ENCODE measurements at places on chromosomes 6 and 20.

DNA sequence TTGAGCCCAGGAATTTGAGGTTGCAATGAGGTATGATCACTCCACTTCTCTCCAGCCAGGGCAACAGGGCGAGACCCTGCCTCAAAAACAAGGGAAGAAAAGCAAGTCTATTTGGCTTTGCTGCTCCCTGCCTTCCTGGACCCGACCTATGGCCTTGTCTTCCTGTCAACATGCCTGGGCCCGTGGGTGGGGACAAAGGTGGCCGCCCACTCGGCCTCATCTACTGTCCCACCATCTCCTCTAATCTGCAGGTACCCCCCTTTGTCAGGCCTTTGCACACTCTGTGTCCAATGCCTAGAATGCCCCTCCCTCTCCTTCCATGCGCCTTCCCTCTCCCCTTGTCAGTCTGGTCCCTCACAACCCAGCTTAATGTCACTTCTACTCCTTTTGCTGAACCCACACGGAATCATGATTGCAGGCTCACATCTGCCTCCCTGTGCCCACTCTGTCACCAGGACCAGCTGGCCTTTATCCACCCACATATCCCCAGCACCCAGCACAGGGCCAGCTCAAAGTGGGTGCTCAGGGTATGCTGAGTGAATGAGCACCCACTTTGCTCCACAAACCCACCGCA, 40.3 kb downstream of the MDFI start:
- DNase-seq, result peak; percentile 13

- no peak for DNase-seq
These were observed 82.3 kb downstream of the GMPR start for GRCh38 chr6:16320533-16321340.

DNA sequence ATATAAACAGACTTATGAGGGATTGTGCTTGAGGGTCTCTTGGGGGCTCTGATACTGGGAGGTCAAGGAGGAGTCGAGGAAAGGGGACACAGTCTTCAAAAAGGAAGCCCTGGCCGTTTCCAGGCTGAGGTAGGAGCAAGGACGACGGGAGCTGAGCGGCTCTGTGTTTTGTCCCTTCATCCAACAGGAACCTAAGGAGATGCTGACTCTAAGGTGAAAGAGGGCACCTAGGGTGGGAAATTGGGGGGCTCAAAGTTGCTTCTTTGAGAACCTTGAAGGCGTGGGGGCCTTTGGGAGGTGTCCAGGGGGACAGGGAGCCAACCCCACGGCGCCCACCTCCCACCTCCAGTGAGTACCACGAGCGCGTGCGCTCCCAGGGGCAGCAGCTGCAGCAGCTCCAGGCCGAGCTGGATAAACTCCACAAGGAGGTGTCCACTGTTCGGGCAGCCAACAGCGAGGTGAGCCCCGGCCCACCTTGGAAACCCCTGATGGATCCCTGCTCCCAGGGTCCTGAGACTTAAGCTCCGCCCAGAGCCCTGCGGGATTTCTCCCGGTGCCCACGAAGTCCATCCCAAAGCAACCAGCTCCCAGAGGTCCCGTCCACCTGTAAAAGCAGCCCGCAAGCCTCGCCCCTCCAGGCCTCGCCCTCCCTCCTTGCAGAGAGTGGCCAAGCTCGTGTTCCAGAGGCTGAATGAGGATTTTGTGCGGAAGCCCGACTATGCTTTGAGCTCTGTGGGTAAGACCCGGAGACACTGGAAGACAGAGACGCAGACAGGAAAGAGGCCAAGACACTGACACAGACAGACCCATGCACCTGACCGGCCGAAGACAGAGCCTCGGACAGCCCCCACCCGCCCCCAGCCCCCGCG, 2.9 kb downstream of the SPAG4 start:
- no peak for DNase-seq

DNA sequence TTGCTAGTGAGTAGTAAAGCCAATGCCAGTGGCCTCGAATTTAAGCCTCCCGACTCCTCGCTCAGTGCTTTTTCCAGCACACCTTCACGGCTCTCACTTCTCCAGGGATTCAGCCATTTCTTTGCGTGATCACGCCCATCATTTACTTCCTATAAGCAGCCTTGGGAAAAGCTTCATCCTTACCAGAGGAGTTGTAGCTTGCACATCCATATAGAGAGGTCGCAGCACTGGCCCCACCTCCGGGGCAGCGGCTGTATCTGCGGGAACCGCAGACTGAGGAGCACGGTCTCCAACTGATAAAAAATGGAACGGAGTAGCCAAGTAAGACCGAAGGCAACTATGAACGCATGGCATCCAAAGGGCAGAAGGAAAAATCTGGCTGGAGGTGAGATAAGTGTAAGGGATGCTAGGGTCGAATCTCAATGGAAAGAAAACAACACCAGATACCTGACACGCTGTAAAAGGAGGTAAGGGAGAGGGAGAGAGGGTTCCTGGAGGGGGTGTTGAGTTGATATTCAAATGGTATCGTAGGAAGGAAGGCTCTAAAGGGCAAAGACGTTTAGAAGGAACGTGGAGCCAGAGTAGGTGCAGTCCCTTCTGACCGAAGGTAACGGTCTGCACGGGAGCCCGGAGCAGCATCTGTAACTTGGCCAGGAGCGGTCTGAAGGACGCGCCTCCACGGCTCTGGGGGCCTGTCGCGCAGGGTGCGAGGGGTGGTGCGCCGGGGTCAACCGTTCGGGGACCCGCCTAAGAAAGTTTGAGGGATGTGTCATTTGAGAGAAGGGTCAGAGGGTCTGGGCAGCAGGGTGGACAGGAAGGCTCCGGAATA, 640 bp downstream of the NFS1 start:
- DNase-seq, result no peak

DNA sequence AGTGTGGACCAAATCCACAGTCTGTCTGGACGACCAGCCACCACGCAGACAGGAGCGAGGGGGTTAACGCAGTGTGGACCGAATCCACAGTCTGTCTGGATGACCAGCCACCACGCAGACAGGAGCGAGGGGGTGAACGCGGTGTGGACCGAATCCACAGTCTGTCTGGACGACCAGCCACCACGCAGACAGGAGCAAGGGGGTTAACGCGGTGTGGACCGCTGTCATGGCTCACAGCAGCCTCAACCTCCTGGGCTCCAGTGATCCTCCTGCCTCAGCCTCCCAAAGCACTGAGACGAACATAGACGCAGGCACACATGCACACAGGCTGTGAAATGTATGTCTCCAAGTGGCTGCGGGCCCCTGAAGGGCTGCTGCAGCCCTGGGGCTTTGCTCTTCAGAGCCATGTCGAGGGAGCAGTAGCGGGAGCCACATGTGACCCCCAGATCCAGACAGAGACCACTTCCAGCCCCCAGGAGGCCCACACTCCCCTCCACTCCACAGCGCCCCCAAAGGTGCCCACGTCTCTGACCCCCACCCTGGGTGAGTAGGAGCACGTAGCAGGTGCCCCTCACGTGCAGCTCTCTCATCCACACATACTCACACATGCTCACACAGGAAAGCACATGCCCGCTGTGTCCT, 98.1 kb downstream of the YTHDF1 start:
- no peak for DNase-seq

- DNase-seq, result no peak
These were observed 163.3 kb downstream of the TAF4 start for GRCh38 chr20:61902221-61902869.

- no peak for DNase-seq
These were observed 23.6 kb downstream of the CEP57L1 start for GRCh38 chr6:109118871-109119354.

GRCh38 chr6:63572747-63573075, 431 bp downstream of the LOC128125822 start:
- DNase-seq, result no peak

GRCh38 chr6:48134246-48134645, 23.2 kb upstream of the PTCHD4 start:
- DNase-seq, result no peak

DNA sequence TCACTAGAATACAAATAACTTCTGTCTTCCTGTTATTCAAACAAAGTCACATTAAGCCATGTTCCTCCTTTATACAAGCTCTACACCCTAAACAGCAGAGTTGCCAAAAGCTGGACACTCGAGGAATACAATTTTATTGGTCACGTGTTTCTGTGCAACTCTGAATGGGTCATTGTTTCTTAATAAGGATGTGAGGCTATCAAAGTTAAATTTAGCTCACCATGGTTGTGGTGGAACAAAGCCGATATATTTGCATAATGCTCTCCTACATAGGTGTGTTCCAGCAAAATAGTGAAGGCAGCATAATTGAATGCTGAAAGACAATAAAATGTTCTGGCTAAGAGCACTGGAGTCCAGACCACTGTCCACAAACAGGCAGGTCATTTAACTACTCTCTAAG, 36.9 kb upstream of the CD2AP start:
- DNase-seq, result no peak

- DNase-seq, result peak; percentile 9
These were observed 8.1 kb downstream of the CCR6 start for GRCh38 chr6:167130712-167131684.

GRCh38 chr20:47875297-47876025, 90.2 kb upstream of the SULF2 start:
- no peak for DNase-seq

GRCh38 chr20:15446373-15446772, 1109.0 kb upstream of the FLRT3 start:
- peak; percentile 50 for DNase-seq

DNA sequence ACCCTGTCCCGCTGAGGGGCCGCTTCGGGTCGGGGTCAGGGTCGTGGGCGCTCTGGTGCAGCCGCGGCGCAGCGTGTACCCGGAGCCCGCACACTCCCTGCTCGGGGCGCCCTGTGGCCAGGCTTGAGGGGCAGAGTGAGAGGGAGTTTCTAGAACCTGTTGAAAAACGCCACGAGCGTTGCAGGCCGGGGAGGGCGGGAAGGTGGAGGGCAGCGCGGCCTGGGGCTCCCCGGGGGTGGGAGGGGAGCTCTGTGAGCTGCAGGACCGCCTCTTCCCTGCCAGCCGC, 539 bp upstream of the BHLHE23 start:
- DNase-seq, result no peak

GRCh38 chr6:15841937-15842726, 179.3 kb upstream of the DTNBP1 start:
- DNase-seq, result no peak

- DNase-seq, result no peak
These were observed 31.5 kb downstream of the NINL start for GRCh38 chr20:25553819-25554296.

GRCh38 chr6:160305926-160306713, 42.1 kb upstream of the SLC22A3 start:
- DNase-seq, result no peak

- no peak for DNase-seq
These were observed 19.4 kb upstream of the KCNK16 start for GRCh38 chr6:39341937-39342336.

DNA sequence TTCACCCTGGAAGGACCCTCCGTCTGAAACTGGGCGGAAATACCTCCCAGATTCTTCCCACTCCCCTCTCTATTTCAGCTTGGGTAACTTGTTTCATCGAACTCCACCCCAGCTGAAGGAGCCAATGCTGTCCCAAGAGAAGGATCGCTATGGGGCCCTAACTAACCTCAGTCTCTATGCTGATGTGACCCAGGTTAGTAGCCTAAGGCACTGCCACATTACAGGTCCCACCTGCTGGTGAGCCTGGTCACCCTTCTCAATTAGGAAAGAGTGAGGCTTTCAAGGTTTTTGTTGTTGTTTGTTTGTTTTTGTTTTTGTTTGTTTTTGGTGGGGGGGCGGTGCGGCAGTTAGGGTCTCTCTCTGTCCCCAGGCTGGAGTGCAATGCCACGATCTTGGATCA, 168.4 kb downstream of the OR2B2 start:
- DNase-seq, result no peak

DNA sequence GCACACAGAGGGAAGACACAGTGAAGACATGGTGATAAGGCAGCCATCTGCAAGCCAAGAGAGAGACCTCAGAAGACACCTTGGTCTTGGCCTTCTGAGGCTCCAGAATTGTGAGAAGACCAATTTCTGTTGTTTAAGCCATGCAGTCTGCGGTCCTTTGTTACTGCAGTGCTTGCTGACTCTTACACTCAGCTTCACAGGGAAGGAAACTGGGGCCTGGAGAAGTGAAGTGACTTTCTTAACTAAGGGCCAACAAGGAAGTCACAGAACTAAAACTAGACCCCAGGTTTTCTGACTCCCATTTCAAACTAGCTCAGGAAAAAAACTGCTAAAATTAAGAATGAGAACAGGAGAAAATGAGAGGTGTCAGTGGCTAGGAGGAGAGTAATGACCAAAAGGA, 74.3 kb downstream of the TNFRSF21 start:
- DNase-seq, result no peak

DNA sequence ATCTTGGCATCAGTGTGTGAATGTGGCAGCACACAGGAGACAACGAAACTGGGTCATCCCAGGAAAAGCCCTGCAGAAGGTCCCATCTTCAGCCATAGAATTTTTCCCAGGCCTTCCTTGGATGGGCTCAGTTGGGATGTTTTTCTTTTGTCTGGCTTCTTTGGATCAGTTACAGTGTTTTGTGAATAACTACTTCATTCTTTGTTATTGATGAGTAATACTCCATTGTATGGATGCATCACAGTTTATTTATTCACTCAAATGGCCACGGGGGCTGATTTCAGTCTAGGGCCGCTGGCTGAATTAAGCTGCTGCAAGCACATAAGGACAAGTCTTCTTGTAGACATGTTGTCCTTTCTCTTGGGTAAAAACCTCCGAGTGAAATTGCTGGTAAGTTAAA, 81.3 kb upstream of the CD93 start:
- DNase-seq, result no peak

DNA sequence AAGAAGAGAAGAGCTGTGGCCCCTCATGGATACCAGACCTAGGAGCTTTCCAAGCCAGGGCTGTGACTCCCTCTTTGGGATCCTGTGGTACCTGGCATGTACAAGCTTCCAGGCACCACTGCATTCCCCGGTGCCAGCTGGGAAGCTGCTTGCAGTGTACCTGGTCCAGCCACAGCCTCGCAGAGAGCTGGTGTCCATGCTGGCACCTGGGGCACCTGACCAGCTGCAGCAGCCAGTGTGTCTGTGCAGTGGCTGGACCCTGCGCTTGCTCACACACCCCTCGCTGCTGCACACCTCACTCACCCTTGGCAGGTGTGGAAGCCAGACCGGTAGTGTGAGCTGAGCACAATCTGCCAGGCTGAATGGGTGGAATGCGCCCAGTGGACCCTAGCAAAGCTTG, 190.9 kb upstream of the MAN1A1 start:
- DNase-seq, result no peak

- DNase-seq, result no peak
These were observed 72.8 kb upstream of the SPTLC3 start for GRCh38 chr20:12936020-12936419.

DNA sequence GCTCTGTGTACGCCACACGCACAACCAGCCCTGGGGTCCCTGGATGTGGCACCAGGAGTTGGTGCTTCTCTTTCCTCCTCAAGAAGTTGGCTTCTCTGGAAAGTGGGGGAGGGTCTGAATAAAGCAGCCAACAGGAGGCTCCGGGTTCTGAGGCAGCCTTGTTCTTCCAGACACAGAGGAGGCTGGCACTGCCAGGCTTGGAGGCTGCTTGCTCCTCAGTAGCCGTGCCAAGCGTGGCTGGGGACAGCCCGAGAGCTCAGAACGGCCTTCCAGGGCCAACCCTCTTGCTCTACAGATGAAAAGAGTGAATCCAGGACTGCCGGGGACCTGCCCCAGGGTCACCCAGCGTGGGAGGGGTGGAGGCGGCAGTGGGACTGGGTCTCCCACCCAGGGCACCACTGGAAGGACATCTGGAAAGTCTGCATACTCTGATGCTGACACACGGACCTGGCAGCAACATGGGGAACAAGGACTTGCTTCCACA, 70.4 kb downstream of the SLC22A23 start:
- DNase-seq, result no peak

Measured in right forelimb (tissue), 1 donor.